ENCODE measurements at places on chromosomes 3 and 15.

DNA sequence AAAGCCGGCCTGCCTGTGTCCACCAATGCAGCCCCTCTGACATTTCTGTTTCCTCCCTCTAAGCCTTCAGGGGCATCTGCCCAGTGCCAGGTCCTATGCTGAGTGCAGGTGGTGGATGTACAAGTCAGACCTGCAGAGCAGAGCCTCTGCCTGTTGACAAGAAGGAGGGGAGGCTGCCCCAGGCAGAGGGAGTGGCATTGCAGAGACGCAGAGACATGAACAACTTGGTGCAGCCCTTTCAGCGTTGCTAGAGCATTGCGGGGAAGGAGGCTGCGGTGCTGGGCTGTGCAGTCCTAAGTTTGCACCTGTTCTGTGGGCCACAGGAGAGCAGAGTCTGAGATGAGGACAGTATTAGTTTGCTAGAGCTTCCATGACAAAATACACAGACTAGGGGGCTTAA is 65.2 kb downstream of the LSM3 start:
- DNase-seq = no peak

- DNase-seq = no peak
Measured at GRCh38 chr3:139339219-139339906, 4.5 kb upstream of the MRPS22 start.

GRCh38 chr3:184284696-184285095 is 8.9 kb downstream of the ECE2 start:
- DNase-seq = peak; percentile 22

DNA sequence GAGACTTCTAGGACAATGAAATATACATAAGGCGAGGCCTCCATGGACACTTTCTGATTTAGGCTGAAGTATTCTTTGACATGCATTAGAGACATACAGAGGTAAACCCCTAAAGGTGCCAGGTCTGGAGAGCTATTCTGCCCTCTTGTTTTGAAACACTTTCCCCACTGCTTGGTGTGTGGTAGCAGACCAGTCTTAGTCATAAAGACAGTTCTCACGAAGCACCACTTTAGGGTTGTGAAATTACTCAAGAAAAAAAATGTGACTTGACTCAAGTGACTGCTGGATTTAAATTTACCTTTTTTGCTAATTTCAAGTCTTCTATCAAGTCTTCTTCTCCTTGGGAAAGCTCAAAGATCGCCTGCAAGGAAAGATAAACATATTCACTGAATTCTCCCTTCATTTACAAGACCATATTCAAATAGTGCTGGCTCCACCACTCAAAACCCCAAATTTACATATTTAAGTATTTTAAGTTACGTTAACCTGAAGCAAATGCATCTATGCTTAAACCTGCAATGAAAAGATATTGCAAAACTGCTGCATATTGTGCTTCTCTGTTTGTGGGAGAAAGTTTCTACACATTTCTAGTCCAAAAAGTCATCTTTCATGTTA is 48.4 kb downstream of the ARHGEF3 start:
- peak; percentile 88 for DNase-seq

Data from GM12865 (cell line).